ENCODE measurements at places on chromosomes 3 and 15.

- no peak for DNase-seq
Observed at GRCh38 chr3:183809270-183809669, 16.1 kb downstream of the MAP6D1 start.

DNA sequence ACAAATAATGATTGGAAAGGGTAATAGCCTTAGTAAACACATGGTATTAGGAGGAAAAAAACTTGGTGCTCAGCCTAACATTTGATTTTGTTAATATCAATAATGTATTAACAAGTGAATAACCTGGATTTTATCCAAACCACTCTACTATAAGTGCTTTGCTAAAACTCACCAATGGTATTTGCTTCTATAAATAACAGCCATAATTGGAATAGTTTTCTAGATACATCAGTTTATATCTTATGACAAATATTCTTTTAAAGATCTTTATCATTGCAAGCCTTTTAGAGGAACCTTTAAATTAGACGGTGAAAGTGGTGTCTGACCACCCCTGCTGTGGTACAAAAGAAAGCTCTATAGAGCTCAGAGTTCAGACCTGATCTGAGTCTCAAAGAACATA, 123.9 kb downstream of the SHOX2 start:
- DNase-seq, result no peak

GRCh38 chr15:65092911-65093792, 16.6 kb downstream of the KBTBD13 start:
- no peak for DNase-seq

GRCh38 chr3:13654330-13655060, 105.6 kb downstream of the FBLN2 start:
- no peak for DNase-seq

GRCh38 chr3:115687721-115688120, 64.4 kb downstream of the GAP43 start:
- no peak for DNase-seq

GRCh38 chr3:177800561-177800960, 603.3 kb upstream of the TBL1XR1 start:
- DNase-seq, result no peak

DNA sequence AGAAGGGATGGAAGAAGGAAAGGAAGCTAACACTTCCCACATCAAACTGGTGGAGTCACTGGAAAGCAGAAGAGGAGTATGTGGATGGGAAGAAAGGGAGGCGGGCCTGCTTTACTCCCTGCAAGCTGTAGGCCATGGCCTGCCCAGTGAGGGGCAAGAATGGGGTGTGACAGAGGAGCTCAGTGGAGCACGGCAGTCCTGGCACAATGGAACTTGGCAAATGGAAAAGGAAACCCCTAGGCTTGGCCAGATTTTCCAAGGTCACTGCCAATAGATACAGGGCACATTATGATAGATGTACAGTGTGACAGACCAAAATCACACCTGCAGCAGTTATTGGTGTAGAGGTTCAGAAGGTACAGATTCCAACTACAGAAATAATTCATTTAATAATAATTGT, 111.6 kb downstream of the ALDH1A2 start:
- DNase-seq, result no peak

DNA sequence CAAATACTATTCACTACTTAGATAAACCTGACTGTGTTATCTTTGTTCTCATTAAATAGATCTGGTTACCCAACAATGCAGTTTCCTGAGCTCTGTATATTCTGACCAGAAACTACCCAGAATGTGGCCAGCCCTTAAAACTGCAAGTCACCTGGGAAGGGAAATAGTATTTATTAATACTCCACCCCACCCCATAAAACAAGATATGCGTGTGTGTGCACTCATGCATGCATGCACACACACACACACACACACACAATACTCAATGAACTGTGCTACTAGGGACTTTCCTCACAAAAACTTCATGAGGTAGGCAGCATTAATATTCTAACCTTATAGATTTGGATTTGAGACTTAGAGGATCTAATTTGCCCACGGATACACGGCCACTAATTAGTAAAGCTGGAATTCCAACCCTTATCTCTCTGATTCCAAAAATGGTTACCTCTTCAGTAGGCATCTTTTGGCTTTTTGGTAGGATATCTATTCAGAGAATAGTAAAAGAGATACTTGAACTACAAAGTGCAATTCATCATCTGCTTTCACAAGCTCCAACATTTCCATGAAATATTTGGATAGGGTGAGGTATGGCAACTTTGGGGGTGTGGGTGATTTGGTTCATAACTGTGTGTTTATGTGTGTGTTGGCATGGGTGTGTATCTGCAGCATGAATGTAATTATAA, 197.0 kb upstream of the CFAP20DC start:
- DNase-seq, result no peak

GRCh38 chr15:75112278-75112847, 89.0 kb downstream of the PPCDC start:
- no peak for DNase-seq

GRCh38 chr3:79314962-79315361, 452.8 kb downstream of the ROBO1 start:
- no peak for DNase-seq

- DNase-seq, result peak; percentile 28
Observed at GRCh38 chr15:67548862-67549651, 6.6 kb downstream of the MAP2K5 start.

DNA sequence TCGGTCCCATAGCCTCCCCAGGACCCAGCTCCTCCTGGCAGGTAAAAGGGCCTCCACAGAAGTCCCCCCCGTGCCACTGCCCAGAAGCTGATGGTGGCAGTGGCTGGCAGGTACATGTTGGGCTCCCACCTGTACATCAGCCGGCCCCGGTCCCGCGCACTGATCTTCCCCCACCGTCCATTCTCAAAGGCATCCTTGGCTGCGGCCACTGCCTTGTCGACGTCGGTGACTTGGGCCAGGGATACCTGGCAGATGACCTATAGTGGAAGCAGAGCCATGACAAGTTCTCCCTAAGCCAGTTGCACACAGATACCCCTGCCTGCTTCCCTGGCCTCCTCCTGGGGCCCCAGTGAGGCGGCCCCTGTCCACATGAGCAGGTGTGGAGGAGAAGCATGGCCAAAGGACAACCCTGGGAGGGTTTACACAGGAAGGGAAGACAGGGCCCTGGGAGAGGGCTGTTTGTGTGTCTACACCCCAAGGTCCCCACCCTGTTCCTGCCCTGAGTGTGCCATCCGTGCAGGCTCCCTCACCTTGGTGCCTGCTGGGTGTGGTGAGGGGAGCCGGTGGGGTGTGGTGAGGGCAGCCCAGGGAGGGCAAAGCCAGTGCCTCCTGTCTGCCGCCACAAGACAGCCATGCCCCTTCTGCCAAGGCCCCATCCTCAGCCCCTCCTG, 44.8 kb downstream of the ALDH1L1 start:
- DNase-seq, result peak; percentile 24

DNA sequence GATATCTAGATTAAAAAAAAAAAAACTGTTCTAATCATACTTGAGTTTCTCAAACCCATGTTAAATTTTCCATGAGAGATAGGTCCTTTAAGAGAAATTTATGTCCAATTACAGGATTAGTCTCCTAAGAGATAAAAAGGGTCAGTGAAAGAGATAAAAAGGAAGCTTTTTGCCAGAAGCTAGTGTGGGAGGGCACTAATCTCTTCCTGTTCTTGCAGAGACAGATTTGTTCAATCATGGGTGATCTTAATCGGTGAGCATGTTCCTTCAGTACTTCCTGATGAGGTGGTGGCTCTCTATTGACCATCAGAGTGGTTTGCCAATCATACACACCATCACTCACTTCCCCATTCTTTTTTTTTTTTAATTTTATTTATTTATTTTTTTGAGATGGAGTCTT, 16.9 kb upstream of the LPP start:
- no peak for DNase-seq
